Pericardium fibroblast (primary cell): ENCODE measurements at places on chromosomes 12 and 14. TPM values are rescaled to one million over a fixed set of nuclear protein-coding genes. Genes with fewer than 3 reads are reported as not detected.

The NR1H4 gene
- 0.12 and 0.51 TPM in 2 replicates for total RNA-seq

The NELL2 gene
- 0.09 and 0.47 TPM in 2 replicates for total RNA-seq

The FLRT2 gene
- total RNA-seq: 31.5 and 80.2 TPM in 2 replicates

The PTCSC3 gene
- total RNA-seq: not detected in 2 replicates

The RNASE1 gene
- total RNA-seq: 1.3 TPM in 1 of 2 replicates, not detected in the other

The AQP2 gene
- not detected in 2 replicates for total RNA-seq

The RERGL gene
- not detected in 2 replicates for total RNA-seq

The CCDC92 gene
- 9.3 and 13.9 TPM in 2 replicates for total RNA-seq

The AGAP2 gene
- total RNA-seq: under 0.01 and 0.23 TPM in 2 replicates

The KIF26A gene
- total RNA-seq: 0.17 TPM in 1 of 2 replicates, not detected in the other
